ENCODE measurements at places on chromosomes 5 and 9. TPM values are rescaled to one million over a fixed set of nuclear protein-coding genes. Genes with fewer than 3 reads are reported as not detected.

Gene PCA3
- not detected for total RNA-seq

Gene SH3GL2
- total RNA-seq, result not detected

DNA sequence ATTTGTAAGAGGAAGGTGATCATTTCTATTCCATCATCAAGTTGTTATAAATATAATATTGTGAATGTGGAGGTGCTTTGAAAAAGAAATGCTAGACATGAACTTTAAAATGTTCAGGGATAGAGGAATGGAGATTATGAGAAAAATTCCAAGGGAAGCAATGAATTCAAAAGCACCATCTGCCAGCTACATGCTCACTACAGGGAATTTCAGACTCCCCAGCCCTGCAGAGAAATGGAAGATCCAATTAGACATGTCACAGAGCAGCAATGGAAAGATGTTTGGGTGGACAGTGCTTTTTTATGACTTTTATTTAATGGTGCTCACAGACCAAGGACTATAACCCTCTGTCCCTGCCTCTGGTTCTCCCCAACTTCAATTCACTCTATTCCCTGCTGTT lies 209.7 kb downstream of the ESM1 start:
- no peaks in the 10 kb centered on the region for H3K36me3 ChIP-seq
- DNase-seq, result no peak
- H3K27me3 ChIP-seq, result no peaks in the 10 kb centered on the region
- H3K27ac ChIP-seq, result no peak overlapping the region
- H3K4me3 ChIP-seq, result no peak overlapping the region

- no peak overlapping the region for H3K4me3 ChIP-seq
- H3K27me3 ChIP-seq, result no peaks in the 10 kb centered on the region
- no peaks in the 10 kb centered on the region for H3K4me1 ChIP-seq
- no peaks in the 10 kb centered on the region for H3K36me3 ChIP-seq
Measured at GRCh38 chr5:56900858-56901578, 8.4 kb upstream of the SETD9 start.

DNA sequence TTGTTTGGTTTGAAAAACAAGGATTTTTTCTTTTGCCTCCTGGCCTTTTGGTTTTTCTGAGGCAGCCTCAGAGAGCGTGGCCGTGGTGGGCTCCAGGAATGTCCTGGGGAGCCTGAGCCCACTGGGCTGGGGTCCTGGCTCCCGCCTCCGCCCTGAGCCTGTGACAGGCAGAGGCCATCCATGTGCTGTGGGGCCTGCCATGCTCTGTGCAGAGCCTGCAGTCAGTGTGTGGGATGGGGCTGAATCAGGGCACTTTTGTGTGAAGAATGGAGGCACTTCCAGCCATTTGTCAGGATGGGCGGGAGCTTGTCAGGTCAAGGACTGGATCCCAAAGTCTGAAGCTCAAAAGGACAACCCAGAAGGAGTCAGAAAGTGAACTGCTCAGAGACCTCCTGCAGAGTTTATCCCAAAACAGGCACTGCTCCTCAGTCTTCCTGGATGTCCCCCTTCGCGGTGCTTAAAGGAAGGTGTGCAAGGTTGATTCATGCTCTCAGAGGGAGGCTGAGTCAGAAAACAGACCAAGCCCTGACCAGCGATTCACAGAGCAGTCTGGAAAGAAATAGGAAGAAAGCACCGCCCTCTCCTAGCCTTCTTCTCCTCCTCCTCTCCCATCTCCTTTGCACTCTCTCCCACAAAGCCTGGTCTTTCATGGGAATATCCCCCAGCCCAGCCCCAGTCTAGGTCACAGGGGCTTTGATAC lies 53.2 kb downstream of the MVB12B start:
- no peaks in the 10 kb centered on the region for H3K4me1 ChIP-seq
